ENCODE measurements at places on chromosomes 4 and X.

DNA sequence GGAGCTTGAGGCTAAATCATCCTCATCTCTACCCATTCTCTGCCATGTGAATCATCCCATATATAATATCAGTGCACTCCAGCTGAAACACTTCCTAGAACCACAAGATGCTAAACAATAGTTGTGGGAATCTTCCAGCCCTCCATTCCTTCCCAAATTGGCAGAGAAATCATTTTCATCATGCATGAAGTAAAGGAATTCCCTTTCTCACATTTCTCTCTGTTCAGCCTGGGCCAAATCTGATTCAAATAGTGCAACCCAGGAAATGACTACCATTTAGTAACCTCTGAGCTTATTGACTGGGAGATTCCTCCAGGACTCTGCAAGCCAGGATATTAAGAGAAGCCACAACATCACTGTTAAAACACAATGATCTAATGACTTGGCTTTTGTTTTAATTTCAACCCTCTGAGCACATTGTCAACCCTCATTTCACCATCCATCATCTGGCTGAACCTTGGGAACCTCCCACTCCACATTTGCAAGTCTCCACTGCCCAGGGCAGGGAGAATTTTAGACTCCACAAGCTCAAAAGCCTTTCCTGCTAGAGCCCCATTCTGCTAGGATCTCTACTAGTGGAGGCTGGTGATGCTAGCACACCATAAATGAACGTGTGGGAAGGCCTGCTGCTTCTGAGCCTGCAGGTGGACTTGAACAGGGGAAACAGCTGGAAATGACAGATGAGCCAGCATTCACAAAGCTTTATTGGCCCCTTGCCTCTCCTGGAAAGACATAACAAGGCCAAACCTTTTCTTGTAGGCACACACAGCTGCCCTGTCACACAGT, 133.9 kb downstream of the TET2 start:
- DNase-seq = no peak

DNA sequence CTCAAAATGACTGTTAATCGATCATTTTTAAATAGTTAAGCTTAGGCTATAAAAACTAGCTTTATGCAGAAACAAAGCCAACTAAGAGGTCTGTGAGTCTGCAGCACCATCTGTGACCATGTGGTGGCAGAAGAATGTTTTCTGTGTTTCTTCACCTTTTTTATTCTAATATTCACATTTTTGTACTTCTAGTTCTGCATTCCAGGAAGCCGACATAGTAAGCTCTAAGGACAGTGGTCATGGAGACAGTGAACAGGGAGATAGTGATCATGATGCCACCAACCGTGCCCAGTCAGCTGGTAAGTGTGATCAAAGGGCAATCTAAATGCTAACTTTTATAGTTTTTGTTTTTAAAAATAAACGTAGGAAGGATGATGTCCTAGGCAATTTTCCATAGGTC, 5.6 kb downstream of the PCDH10 start:
- no peak for DNase-seq

DNA sequence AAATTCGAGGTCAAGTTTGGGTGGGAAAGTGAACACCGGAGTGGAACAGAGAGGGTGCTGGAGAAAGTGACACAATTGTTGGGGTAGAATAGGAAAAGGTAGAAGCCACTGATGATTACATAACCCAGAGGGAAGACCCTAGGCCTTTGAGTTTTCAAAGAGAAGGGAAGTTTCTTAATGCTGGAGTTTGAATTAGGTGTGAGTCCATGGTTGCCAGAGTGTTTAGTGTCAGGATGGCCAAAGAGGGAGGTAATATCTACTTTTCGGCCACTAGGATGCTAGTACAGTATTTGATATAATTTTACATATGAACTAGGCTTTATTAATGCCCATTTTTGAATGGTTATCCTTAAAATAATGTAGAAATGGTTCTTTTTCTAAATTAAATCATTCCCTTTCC, 5.4 kb downstream of the BCORL1 start:
- DNase-seq = no peak

DNA sequence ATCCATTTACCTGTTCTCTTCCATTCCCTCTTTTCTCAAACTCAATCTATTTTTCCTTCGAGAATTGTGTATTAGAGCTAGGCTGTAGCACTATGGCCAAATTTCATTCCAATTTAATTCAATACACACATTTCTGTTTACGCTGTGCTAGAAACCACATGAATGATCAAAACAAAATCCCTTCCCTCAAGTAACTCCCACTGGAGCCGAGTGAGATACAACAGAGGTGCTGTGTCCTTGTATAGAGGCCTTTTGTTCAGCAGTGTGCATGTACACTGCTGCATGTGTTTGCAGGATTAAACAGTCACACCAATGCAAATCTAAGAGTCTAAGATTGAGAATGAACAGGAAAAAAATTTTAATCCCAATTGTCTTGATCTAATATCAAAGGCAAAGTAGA, 734.2 kb downstream of the RAPGEF2 start:
- DNase-seq = no peak

GRCh38 chr4:30116401-30116800, 603.8 kb upstream of the PCDH7 start:
- no peak for DNase-seq

- DNase-seq = no peak
These were observed 58.8 kb downstream of the SHROOM2 start for GRCh38 chrX:9844936-9845577.

DNA sequence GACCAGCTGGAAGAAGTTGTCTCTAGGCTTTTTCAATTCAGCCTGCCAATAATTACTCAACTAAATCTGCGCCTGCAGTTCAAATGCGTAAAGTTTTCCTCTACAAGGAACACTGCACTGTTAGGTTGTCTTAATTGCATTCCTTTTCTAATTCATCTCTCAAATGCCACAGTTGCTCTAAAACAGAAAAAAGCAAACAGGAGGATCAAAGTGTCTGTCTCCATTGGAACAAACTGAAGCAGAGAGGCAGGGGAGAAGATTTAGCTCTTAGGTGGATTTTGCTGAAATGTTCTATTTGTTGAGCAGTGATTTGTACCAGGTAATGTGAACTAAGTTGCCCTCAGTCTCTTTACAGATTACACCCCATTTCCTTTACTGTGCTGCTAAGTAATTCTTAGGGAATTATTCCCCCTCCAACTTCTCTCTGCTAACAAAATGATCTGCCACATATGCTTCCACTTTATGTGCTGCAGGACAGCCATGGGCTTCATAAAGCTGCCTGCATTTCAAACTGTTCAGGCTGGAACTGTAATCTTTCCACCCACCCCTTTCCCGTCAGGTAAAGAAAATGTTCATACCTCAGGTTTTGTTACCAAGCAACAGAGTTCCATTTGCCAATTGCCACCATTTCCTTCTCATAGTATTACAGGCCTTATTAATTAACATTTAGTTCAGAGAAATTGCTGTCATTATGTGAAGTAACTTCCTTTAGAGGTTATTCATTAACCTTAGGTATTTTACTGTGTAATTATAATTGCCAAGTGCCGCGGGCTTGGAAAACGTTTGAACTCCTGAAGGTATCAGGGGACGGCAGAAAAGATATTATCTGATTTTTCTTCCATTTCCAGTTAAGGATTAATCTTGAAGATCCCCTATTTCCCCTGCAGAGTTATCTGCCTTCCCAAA, 149.3 kb downstream of the SPRY1 start:
- DNase-seq = no peak

- no peak for DNase-seq
These were observed 7.2 kb upstream of the NEUROG2 start for GRCh38 chr4:112523008-112523721.

DNA sequence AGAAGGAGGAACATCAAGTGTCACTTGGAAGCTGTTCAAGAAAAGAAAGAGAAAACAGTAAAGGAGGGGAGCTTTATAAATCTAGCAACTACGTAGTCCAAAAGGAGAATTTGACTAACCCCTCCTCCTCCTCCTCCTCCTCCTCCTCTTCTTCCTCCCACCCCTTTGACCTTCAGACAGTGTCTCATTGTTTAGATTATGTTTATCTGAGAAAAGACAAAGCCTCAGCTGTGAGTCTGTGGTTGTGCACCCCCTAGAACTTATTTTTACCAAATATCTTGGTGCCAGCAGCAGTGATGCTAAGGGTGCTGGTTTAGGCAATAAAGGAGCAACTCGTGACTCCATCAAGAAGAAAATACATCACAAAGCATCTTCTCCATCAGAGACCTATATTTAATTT, 68.9 kb upstream of the BMP2K start:
- DNase-seq = no peak

DNA sequence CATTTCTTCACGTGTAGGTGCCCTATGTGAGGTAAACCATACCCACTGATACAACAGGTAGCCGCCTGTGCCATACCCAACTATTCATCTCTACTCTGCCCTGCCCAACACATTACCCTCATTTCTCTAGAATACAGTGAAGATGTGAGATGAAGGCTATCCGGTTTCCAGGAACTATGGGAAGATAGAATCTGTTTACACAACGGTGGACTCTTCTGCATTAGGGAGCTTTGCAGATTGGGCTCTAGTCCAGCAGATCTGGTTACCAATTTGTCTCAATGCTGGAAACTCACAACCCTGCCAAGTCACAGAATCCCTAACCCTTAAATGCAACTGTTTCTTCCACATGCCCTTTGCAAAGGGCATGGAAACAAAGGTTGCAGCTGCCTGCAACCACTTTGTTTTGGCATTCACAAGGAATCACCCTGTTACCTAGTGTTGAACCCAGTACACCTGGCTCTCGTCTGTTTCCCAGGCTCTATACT, 6.4 kb upstream of the SLAIN2 start:
- DNase-seq = no peak

- no peak for DNase-seq
These were observed 66.0 kb downstream of the PLAC1 start for GRCh38 chrX:134592303-134592702.

DNA sequence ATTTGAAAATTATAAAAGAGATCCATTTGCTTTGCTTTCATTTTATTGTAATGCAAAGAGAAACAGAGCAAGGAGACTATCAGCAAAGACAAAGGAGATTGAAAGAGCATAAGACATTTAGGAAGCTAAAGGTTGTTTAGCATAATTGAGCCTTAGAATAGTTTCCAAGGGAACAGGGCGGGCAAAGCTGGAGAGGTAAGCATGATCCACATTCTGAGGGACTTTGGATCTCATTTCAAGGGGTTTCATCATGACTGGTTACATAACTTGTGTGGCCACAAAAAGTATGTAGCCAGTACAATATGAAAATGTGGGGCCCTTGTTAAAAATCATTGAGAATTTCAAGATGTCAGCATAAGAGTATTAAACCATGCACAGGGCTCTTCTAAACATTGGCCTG, 406.5 kb downstream of the RPA4 start:
- DNase-seq = no peak

GRCh38 chr4:156779042-156779441, 192.6 kb downstream of the PDGFC start:
- DNase-seq = no peak

DNA sequence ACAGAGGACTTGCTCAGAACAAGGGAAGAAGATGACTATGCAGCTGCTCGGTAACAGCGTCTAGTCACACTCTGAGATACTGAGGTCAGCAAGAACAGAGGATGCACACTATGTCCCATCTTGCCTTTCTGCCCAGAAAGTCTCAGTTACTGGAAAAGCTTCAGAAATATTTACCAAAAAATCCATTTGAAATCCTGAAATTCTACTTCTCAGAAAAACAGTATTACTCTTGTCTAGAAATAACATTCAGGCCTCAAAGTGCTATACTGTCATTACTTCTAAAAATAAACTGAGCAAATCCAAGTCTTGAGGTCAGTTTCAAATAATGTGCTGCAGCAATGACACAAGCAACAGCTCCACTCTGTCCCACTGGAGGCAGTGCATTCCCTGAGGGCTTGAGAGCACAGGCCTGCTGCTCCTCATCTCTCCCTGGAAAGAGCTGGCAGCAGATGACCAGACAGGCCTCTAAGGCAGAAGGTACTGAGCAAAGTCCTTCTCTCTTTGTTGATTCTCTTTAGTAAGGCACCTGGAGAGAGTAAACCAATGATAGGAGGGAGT, 76.9 kb downstream of the CAMK2D start:
- DNase-seq = no peak

DNA sequence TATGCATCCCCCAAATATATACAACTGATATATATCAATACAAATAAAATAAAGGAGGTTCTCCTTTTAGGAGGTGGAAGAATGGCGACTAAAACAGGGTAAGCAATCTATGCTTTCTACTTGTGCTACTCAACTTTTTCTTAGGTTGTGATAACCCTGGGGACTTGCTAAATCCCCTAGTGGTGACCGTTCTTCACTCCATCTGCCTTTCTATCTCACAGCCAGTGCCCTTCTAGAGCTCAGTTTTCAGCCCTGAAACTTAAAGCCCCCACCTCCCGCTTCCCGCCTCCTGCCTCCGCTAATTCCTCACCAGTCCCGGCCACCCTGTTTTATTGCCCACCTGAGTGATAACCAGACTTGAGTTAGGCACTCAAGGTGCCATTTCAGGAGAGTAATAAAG, 15.5 kb upstream of the ESX1 start:
- no peak for DNase-seq

DNA sequence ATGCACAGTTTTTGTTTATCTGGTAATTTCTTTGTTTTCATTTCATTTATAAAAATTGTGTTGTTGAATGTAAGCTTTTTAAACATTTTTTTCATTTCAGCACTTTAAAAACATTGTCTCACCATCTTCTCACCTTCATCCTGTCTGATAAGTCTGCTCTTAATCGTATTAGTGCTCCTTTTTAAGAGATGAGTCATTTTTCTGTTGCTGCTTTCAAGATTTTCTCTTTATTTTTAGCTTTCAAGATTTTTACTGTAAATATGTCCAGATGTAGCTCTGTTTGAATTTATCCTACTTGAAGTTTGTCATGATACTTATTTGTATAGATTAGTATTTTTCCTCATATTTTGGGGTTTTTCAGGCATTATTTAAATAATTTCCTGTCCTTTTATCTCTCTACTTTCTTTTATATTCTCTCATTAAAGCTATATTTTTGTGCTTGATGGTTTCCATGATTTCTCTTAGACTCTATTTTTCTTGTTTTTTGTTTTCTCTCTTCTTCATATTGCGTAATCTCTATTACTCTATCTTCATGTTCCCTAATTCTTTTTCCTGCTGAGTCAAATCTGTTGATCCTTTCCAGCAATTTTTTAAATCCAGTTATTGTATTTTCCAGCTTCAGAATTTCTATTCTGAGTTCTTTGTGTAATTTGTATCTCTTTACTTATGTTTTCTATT, 1400.4 kb upstream of the PCDH7 start:
- no peak for DNase-seq

GRCh38 chrX:132740316-132741123, 217.9 kb downstream of the HS6ST2 start:
- DNase-seq = no peak

- DNase-seq = no peak
These were observed 93.9 kb upstream of the C1QTNF7 start for GRCh38 chr4:15333692-15334633.

Data from iPS DF 6.9 (cell line).